ENCODE measurements at places on chromosomes 7 and 10.

DNA sequence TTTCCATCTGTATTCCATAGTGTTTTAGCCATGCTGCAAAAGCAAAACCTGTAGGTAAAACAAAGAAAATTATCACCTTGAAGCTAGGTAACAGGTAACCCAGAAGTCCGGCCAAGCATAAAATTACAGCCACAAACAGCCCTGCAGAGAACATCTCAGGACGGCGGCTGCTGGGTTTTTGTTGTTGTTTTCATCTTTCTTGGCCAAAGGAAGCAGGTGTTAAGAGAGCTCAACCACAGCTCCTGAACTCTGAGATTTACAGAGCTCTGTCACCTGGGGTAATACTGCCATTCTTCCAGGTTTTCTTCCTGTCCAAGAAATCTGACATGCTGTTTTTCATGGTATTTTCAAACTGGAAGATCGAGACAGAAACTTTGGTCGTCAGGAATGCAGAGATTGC is 847 bp upstream of the SCIN start:
- DNase-seq = no peak

DNA sequence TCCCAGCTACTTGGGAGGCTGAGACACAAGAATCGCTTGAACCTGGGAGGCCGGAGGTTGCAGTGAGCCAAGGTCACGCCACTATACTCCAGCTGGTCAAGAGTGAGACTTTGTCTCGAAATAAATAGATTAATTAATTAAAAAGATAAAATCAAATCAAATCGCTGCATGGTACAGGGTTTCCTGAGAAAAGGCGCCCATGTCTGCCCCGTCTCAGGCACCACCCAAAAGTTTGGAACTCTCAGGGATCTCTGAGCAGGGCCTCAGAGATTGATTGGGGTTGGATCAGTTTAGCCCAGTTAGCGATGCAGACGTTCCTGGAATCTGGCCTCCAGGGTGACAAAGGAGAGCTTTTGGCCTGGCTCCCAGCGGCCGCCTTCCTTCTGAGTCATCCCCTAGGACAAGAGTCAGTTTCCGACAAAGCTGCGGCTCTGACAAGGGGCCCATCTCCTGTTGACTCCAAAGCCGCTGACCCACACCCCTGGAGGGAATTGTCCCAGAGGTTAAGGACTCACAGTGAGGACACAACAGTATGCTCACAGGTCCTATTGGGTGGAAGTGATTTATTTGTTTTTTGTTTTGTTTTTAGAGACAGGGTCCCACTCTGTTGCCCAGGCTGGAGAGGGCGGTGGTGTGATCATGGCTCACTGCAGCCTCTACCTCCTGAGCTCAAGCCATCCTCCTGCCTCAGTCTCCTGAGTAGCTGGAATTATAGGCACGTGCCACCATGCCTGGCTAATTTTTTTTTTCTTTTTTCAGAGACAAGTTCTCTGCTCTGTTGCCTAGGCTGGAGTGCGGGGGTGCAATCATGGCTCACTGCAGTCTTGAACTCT is 6.8 kb downstream of the ORAI2 start:
- DNase-seq = no peak

GRCh38 chr7:8922726-8923125 is 489.3 kb downstream of the NXPH1 start:
- DNase-seq = no peak

GRCh38 chr7:110573862-110574528 is 516.9 kb upstream of the LRRN3 start:
- DNase-seq = no peak

DNA sequence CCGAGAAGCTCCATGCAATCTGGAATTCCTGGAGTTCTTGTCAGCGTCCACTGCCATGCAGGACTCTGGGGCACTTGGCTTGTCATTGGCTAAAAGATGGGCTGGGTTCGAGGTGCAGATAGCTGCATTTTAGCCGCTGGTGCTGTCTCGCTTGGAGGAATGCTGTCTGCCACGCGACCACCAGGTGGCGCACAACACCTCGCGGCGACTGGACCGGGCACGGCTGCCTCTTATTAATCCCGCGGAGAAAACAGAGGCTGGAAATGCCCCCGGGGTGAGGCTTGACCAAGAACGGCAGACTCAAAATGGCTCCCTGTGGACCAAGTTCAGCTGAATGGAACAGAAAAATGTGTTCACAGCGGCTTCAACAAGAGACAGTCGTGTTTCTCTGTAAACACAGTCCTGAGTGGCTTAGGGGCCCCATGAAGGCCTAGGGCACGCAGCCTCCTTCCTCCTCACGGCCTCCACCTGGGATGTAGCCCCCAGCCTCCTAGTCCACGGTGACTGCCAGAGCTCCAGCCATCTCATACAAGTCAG is 46.2 kb downstream of the AOC1 start:
- peak; percentile 82 for DNase-seq

- DNase-seq = peak; percentile 50
Measured at GRCh38 chr10:13453896-13454295, 74.9 kb downstream of the BEND7 start.

DNA sequence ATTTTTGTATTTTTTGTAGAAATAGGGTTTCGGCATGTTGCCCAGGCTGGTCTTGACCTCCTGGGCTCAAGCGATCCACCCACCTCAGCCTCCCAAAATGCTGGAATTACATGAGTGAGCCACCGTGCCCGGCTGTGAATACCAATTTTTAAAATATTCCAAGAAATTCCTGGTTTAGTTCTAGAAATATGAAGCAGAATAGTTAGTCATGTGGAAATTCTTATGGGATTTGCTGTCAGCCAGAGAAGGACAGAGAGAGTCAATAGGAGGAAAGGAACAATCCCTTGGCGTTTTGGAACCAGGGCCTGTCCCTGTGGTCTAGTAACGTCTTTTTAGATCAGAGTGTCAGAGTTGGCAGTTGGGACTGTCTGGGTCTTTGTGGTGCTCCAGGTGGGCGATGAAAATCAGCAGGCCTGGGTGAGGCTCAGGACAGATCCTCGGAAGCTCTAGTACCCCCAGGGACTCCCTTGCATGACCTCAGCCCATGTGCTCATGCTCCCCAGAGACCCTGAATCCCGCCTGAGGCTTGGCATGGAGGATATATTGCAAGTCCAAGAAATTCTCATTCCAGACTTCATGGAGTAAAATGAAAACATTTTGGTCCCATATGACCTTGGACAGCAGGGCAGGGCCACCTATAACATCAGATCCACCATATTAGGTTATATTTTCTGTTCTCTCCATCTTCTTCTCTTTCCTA is 7.8 kb downstream of the NODAL start:
- DNase-seq = no peak

- DNase-seq = no peak
Measured at GRCh38 chr10:68099736-68100135, 9.6 kb upstream of the MYPN start.

GRCh38 chr7:45153233-45153632 is 4.4 kb upstream of the RAMP3 start:
- DNase-seq = no peak

GRCh38 chr10:8312781-8313180 is 258.3 kb downstream of the GATA3 start:
- no peak for DNase-seq

GRCh38 chr7:36165059-36165458 is 12.0 kb downstream of the EEPD1 start:
- no peak for DNase-seq

DNA sequence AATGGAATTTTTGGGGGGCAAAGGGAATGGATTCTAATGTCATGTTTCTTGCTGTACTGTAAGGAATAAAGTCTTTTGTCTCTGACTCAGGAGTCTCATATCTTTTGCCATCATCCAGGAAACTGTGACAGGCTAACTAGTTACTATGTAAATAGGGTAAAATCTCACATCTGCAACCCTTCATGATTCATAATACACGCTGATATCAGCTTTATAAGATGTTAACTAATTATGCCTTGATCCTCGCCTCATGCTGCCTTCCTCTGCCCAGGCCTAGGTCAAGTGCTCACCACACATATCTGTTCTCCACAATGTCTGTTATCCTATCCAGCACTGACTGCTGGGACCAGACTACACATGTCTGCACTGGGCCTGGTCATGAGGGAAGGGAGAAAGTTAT is 81.3 kb upstream of the CXCL12 start:
- no peak for DNase-seq

GRCh38 chr7:124084024-124084423 is 51.2 kb upstream of the TMEM229A start:
- no peak for DNase-seq

GRCh38 chr10:100997360-100998182 is 2.0 kb upstream of the LZTS2 start:
- peak; percentile 82 for DNase-seq

- DNase-seq = no peak
Measured at GRCh38 chr7:2228921-2229320, 3.8 kb downstream of the MAD1L1 start.

DNA sequence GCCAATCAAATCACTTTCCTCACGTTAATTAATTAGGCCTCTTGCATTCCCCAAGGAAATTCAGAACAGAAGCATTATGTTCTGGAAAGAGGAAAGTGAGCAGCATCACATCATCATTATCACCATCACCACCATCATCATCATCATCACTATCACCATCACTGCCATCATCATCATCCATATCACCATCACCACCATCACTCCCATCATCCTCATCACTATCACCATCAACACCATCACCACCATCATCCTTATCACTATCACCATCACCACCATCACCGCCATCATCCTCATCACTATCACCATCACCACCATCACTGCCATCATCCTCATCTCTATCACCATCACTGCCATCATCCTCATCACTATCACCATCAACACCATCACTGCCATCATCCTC is 31.4 kb upstream of the PLXNA4 start:
- DNase-seq = no peak

- no peak for DNase-seq
Measured at GRCh38 chr7:106177738-106178592, 65.9 kb upstream of the SYPL1 start.

GRCh38 chr10:49602380-49603023 is 7.6 kb upstream of the SLC18A3 start:
- no peak for DNase-seq

GRCh38 chr7:102215711-102216110 is 71.0 kb upstream of the SH2B2 start:
- DNase-seq = no peak

DNA sequence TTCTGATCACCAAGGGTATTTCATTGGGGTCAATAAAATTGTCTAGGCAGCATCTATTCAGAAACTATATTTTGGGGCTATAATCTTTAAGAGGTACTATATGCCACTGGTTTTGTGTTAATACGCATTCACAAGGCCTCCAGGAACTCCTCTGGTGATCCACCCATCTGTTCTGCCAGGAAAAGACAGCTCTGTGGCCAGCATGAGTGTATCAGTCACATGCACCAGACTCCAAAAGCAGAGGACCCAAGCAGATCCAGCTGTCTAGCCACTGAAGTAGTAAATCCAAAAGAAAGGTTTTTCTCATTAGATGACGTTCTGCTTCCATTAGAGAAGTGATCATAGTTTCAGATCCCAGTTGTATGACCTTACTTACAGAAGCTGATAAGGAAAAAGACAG is 199.6 kb upstream of the CELF2 start:
- DNase-seq = no peak

DNA sequence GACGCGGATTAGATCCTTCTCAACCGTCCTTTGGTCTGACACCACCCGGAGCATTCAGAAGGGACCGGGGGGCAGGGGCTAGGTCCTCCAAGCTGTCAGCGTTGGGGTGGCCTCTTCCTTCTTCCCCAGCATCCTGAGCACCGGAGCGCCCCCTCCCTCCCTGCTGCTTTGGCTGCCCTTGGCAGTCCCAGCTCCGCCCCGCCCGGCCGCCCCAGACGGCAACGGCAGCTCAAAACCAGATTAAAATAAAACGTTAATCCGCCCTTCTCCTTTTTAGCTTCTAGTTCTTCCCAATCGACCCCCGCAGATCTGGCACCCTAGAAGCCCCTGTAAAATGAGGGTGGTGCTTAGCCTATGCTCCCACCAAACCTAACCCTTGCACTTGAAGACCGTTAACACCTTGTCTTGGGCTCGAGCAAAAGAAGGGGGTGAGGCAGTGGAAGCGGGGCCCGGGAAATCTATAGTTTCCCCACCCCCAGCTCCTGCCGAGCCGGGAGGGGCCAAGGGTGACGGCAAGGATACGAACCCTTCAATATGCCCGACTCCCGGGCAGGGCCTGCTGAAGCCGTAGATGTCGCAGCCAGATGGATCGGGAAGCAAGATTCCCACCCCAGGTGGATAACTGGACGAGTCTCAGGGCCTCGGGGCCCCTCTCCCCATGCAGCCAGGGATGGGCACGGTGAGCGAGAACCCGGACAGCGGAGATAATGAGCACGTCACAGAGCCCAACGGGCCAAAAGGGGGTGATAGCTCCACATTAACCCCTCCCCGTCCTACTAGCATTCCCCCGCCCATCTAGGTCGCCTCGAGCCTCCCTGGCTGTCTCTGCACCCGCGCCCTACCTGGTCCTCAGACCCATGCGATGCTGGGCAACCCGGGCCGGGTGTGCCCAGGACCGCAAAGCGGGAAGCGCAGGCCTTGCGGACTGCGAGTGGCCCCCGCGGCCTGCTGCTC is 169.7 kb downstream of the NRF1 start:
- peak; percentile 51 for DNase-seq

- DNase-seq = no peak
Measured at GRCh38 chr10:13978533-13979115, 352.1 kb downstream of the FRMD4A start.

DNA sequence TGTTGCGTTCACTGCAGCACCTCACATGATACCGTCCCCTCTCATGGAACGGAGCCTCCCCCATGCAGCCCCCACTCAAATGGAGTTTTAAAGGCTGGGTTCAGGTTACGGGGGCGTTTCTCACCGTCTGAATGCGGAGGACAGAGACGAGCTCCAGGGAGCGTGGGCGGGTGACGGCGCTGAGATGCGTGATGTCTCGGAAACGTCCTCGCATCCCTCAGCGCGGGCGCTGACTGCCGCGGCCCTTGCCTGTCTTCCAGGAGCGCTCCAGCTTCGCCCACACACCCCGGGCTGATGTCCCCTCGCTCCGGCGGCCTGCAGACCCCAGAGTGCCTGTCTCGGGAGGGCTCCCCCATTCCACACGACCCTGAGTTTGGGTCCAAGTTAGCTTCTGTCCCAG is 16.6 kb upstream of the AP5Z1 start:
- no peak for DNase-seq

- no peak for DNase-seq
Measured at GRCh38 chr7:42972699-42973500, 40.7 kb downstream of the MRPL32 start.

- DNase-seq = peak; percentile 46
Measured at GRCh38 chr7:43735403-43735801, 6.1 kb upstream of the COA1 start.

GRCh38 chr7:82539969-82540368 is 96.4 kb upstream of the CACNA2D1 start:
- DNase-seq = no peak

- DNase-seq = no peak
Measured at GRCh38 chr10:70673043-70673928, 980 bp downstream of the ADAMTS14 start.

GRCh38 chr10:35379226-35380137 is 43.2 kb downstream of the CCNY start:
- no peak for DNase-seq

DNA sequence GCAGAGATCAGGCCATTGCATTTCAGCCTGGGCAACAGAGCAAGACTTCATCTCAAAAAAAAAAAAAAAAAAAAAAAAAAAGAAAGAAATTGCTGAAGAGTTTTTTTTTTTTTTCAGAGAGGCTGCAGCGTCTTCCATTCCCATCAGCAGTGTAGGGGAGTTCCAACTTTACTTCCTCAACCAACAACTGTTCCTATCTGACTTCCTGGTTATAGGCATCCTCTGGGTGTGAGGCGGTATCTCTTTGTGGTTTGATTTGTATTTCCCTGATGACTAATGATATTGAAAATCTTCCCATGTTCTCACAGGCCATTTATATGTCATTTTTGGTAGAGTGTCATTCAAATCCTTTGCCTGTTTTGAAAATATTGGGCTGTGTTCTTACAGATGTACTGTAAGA is 40.2 kb downstream of the PRTFDC1 start:
- no peak for DNase-seq
